NCI-H460 (cell line): ENCODE measurements at places on chromosomes 4 and X. TPM values are rescaled to one million over a fixed set of nuclear protein-coding genes. Genes with fewer than 3 reads are reported as not detected.

GRCh38 chr4:31261632-31262031 lies 541.5 kb downstream of the PCDH7 start:
- no peak for DNase-seq

DNA sequence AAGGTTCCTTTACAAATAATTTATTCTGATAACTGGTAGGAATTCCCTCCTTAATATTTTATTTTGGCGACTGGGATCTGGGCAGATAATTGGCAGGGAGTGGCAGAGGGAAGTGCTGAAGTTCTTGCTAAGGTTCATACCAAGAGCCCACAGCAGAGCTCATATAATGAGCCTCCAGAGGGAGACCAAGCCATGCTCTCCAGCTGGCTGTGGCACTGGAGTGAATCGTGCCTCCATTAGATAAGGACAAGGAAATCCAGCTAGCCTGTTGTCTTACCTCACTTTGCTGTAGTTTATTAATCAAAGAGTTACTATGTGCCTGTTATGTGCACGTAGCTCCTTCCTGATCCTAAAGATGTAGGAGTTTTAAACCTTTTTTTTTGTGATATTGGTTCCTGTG lies 1.3 kb downstream of the ASB12 start:
- no peak for DNase-seq

GRCh38 chrX:143634663-143635455 lies 1.0 kb downstream of the SLITRK4 start:
- peak; percentile 39 for DNase-seq

DNA sequence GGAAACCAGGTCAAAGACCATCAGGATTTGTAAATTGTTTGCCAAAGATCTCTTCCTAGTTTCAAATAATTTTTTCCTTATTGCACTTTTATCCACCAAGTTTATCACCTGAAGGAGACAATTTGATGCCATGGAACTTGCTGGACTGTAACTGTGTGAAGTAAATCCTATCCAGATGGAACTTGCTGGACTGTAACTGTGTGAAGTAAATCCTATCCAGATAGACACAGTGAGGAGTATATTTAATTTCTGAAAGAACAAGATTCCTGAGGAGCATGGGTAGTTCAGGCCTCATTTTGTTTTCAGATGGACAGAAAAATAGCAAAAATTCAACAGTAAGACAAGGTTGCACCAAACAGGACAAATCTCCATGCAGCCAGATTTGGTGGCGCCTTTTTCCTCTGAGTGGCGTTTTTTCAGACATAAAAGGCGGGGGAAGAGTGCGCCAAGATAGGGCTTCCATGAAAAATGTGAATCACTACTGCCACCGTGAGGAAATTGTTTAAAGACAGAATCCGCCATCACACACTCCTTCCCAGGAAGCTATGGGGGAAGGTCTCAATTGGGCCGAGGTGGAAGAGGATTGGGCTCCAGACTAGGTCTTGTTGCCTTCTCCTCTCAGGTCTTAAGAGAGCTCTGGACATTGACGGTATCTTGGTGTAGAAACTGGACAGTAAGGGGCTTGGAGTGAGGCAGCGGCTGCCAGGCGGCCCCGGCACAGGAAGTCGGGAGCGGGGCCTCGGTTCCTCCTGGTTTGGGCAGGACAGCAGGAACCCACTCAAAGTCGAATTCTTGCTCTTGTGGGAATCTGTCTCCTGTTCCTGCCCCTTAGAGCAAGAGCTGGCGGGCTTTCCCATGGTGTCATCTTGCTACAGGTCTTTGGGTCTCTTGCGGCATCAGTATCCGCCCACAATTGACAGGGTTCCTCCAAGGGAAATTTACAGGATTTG lies 234.7 kb downstream of the OR13H1 start:
- no peak for DNase-seq

GRCh38 chr4:88771883-88772450 lies 74.3 kb upstream of the NAP1L5 start:
- no peak for DNase-seq

The PRRG3 gene
- total RNA-seq = not detected in 2 replicates
